Regular cardiac myocyte (primary cell): ENCODE measurements at places on chromosomes 6 and 20. TPM values are rescaled to one million over a fixed set of nuclear protein-coding genes. Genes with fewer than 3 reads are reported as not detected.

TRIM40 gene
- total RNA-seq = not detected in 2 replicates

TLDC2 gene
- total RNA-seq = not detected in 2 replicates

RBPJL gene
- not detected in 2 replicates for total RNA-seq

CLVS2 gene
- total RNA-seq = not detected in 2 replicates

GSTA4 gene
- 25.1 and 46.5 TPM in 2 replicates for total RNA-seq

PLCB4 gene
- 7.1 and 7.3 TPM in 2 replicates for total RNA-seq

SULF2 gene
- total RNA-seq = 3.5 and 19.4 TPM in 2 replicates

DCDC2 gene
- total RNA-seq = 1.5 and 1.7 TPM in 2 replicates

SLC35B3 gene
- 19.7 and 38.0 TPM in 2 replicates for total RNA-seq

FAM83C gene
- total RNA-seq = under 0.01 TPM in 1 of 2 replicates, not detected in the other

NT5E gene
- 306 and 439 TPM in 2 replicates for total RNA-seq

DEFB126 gene
- not detected in 2 replicates for total RNA-seq

NKAIN2 gene
- under 0.01 TPM in 1 of 2 replicates, not detected in the other for total RNA-seq

CLPSL1 gene
- total RNA-seq = not detected in 2 replicates

GNMT gene
- total RNA-seq = 0.19 TPM in 1 of 2 replicates, not detected in the other

E2F3 gene
- 3.4 and 8.1 TPM in 2 replicates for total RNA-seq

SLC22A2 gene
- under 0.01 TPM in 1 of 2 replicates, not detected in the other for total RNA-seq

VGLL2 gene
- not detected in 2 replicates for total RNA-seq

SIRT5 gene
- total RNA-seq = 6.1 and 8.7 TPM in 2 replicates

LY6G6D gene
- not detected in 2 replicates for total RNA-seq

ALDH8A1 gene
- 0.38 and 0.85 TPM in 2 replicates for total RNA-seq

RHAG gene
- total RNA-seq = not detected in 2 replicates

SLC26A8 gene
- not detected in 2 replicates for total RNA-seq

PAX1 gene
- total RNA-seq = not detected in 2 replicates

TBXT gene
- not detected in 2 replicates for total RNA-seq

LY6G6F gene
- total RNA-seq = not detected in 2 replicates

CCN5 gene
- total RNA-seq = under 0.01 and 3.7 TPM in 2 replicates

TPMT gene
- 13.5 and 22.6 TPM in 2 replicates for total RNA-seq

RNF39 gene
- total RNA-seq = 0.28 TPM in 1 of 2 replicates, not detected in the other

GLP1R gene
- under 0.01 TPM in 1 of 2 replicates, not detected in the other for total RNA-seq

FOXC1 gene
- 2.3 and 2.8 TPM in 2 replicates for total RNA-seq

PRPH2 gene
- 0.58 and 0.85 TPM in 2 replicates for total RNA-seq

C6orf15 gene
- not detected in 2 replicates for total RNA-seq

KIAA0408 gene
- 0.38 and 0.85 TPM in 2 replicates for total RNA-seq

LZTS3 gene
- 3.8 and 8.2 TPM in 2 replicates for total RNA-seq

SLA2 gene
- under 0.01 TPM in 1 of 2 replicates, not detected in the other for total RNA-seq

ELOVL2 gene
- total RNA-seq = 0.38 and 2.8 TPM in 2 replicates

NMBR gene
- under 0.01 and 0.28 TPM in 2 replicates for total RNA-seq

RNF182 gene
- total RNA-seq = 9.0 and 10.0 TPM in 2 replicates

TCP11 gene
- total RNA-seq = 0.19 and 0.56 TPM in 2 replicates

HMGCLL1 gene
- total RNA-seq = under 0.01 and 0.28 TPM in 2 replicates

ADGRF4 gene
- 0.19 and 0.28 TPM in 2 replicates for total RNA-seq

SMAP1 gene
- 15.3 and 17.8 TPM in 2 replicates for total RNA-seq

L3MBTL1 gene
- total RNA-seq = 2.3 and 10.4 TPM in 2 replicates
